ENCODE measurements at places on chromosomes 5 and 9.

GRCh38 chr9:107390778-107391177 lies 98.8 kb downstream of the KLF4 start:
- no peak for DNase-seq

DNA sequence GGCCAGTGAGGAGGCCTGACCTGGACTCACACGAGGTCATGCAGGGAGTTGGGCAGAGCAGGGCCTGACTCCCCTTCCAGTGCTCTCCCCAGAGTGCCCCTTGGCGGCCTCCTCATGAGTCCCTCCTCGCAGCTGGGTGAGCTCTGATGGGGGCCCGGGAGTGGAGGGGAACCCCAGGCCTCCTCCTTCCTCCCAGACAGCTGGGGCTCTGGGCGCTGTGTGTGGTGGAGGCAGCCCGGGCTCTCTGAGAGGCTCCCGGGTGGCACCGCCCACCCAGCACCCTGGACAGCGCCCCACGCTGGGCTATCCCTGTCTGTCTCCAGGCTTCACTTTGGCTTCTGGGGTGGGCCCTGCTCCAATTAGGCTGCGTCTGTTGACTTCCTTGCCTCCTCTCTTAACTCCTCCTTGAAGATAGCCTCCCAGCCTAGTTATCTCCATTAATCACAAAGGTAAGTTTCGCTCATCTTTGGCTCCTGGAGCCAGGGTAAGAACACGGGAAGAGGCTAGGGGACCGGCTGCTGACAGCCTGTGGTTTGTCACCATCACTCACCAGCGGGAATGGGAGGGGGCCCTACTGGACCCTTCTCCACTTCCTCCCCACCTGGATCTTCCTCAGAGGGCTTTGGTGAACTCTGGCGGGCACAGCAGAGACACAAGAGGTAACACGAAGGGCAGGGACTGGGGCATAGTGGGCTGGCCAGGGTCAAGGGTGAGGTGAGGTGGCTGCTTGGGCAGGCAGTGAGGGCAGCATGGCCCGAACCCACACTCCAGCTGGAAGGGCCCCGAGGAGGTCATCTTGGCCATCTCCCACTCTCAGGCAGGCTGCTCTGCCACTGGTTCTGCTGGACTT lies 13.1 kb downstream of the PSD2 start:
- DNase-seq: peak; percentile 26

DNA sequence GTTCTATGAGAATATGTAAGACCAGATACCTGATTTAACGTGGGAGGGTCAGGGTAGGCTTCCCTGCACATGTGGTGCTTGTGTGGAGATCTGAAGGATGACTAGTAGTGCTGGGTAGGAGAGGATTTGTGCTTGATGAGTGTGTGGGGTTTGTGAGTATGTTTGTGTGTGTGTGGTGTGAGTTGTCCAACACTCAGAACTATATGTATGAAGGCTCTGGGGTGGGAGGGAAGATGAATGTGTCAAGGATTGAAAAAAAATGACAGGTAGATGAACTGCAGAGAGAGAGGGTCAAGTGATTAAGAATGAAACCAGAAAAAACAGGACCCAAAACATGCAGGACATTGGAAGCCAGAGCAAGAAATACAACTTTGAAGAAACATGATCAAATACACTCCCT lies 154.6 kb upstream of the NR3C1 start:
- DNase-seq: no peak

- DNase-seq: no peak
Measured at GRCh38 chr5:9338796-9339195, 207.1 kb downstream of the SEMA5A start.

GRCh38 chr5:144947023-144947422 lies 776.4 kb downstream of the KCTD16 start:
- no peak for DNase-seq

DNA sequence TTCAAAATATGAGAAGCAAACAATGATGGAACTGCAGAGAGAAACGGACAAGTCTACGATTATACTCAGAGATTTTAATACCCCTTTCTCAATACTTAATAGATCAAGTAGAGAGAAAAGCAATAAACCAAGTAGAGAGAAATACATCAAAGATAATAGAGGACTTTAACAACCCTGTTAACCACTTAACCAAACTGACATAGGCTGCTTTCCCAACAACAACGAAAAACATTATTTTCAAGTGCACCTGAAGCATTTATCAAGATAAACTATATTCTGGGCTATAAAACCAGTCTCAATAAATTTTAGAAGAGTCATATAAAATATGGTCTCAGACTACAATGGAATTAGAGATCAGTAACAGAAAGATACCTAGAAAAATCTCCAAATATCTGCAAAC lies 67.4 kb downstream of the GNAQ start:
- DNase-seq: no peak

DNA sequence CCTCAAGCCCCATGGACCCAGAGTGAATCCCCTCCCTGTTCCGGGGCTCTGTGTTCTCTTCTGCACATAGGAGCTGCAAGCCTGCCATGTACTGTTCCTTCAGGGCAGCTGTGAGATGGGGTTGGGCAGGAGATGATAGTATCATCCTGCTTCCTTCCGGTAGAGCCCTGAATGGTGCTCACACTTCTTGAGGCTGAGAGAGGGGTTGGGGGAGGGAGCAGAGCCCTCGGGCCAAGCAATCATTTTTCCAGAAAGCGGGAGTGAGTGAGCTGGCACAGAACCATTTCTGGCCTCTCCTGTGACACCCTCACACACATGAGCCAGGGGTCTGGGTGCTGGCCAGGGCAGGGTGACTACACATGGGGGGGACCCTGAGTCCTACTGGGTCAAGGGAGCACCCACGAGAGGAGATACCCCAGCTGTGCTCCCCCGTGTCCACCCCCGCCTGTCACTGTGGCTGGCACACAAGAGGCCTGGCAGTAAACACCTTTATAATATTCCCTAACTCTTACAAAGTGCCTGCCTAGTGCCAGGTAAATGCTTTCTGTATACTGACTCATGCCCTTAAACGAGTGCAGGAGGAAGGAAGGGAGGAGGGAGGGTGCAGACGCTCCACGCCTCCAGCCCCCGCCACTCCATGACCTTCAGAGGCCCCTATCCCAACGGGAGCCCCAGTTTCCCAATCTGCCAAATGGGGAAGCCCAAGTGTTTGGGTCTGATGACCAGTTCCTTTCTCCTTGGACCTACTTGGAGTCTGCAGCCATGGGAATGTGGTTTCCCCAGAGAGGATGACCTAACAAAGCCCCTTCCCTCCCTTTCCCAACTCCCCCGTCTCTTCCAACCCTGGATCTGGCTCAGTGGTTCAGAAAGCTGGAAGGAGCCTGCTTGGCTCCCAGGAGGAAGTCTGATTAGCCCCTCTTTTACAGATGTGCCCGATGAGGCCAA lies 15.5 kb downstream of the AKNA start:
- DNase-seq: no peak

DNA sequence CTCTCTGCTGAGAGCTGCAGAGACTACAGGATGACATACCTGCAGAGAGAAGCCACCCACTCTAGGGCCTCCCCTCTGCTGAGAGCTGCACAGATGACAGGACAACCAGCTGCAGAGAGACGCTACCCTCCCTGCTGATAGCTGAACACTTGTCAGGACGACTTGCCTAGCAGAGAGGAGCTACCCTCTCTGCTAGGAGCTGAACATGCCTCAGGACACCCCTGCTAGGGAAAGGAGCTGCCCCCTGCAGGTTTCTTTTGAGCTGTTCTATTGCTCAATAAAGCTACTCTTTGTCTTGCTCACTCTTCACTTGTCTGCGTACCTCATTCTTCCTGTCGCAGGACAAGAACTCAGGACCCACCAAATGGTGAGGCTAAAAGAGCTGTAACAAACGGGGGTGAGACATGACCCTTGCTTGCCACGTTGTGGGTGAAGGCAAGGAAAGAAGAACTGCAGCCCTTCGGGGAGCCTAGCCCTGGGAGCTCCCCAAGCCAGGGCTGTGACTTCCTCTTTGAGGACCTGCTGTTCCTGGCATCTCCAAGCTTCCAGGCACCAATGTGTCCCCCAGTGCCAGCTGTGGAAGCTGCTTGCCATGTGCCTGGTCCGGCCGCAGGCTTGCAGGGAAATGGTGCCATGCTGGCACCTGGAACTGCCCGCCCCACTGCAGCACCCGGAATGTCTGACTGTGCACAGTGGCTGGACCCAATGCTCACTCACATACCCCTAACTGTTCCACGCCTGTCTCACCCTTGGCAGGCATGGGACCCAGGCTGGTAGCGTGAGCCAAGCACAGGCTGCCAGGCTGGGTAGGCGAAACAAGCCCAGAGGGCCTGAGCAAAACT lies 5.1 kb upstream of the TESK1 start:
- no peak for DNase-seq

- no peak for DNase-seq
Measured at GRCh38 chr9:38047301-38048251, 21.5 kb downstream of the SHB start.

- no peak for DNase-seq
Measured at GRCh38 chr5:143886096-143886495, 74.1 kb downstream of the HMHB1 start.

- DNase-seq: peak; percentile 69
Measured at GRCh38 chr5:72210888-72211678, 103.8 kb downstream of the MAP1B start.

DNA sequence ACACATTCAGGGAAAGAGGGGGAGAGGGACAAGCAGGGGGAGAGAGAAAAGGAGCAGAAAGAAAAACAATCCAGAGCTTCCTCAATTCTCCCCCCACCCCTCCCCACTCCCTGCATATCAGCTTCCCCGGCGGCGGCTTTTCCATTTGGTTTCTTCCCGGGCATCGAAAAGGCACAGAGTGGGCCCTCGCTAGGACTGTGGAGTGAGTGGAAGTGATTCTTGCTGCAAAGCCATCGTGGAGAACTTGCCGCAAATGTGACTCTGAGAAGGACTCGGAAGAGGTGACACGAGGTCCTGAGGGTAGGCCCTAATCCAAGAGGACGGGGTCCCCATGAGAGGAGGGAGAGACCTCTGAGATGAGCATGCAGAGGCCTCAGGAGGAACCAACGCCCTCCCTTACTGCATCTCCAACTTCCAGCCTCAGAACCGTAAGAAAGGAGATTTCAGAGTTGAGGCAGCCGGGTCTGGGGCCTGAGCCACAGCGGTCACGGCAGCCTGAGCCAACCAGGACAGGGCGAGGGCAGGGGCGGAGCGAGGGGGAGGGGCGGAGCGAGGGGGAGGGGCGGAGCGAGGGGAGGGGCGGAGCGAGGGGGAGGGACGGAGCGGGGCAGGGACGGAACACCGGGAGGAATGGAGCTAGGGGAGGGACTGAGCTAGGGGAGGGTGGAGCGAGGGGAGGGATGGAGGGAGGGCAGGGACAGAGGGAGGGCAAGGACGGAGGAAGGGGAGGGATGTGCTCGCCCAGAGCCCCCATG lies 21.2 kb upstream of the SARDH start:
- peak; percentile 51 for DNase-seq

DNA sequence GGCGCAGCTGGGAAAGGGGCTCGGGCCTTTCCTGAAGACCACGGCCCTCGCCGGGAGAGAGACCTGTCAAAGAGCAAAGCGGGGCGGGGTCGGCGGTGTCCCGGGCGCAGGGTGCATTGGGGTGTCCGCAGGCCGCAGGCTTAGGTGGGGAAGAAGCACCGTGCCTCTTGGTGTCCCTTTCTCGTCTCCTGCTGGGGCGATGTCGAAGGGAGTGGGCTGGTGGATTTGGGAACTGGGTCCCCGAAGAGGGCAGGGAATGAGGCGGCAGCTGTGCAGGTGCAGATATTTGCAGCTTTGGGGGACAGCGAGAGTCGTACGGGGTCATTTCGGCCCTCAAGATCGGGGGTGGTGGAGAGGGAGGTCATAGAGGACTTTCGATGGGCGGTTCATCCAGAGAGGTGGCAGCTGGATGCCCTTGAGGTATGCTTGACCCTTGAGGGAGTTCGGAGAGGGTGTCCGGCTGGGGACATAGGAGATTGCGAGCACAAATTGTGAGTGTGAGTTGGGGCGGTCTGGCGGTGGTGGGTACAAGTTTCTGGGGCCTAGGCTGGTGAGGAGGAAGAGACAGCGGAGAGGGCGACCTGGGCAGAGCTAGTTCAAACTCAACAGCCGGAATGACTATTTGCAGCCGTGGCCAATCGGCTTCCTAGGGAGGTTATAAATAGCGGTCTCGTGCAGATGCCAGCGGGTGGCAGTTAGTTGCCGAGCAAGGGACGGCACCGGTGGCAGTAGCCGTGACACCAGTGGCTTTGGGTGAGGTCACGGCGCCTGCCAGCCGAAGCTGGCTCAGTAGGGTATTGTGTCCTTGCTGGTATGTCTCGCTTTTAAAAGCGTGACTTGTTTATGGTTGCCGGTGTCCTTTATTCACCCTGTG lies 601 bp downstream of the NNT start:
- DNase-seq: peak; percentile 38

DNA sequence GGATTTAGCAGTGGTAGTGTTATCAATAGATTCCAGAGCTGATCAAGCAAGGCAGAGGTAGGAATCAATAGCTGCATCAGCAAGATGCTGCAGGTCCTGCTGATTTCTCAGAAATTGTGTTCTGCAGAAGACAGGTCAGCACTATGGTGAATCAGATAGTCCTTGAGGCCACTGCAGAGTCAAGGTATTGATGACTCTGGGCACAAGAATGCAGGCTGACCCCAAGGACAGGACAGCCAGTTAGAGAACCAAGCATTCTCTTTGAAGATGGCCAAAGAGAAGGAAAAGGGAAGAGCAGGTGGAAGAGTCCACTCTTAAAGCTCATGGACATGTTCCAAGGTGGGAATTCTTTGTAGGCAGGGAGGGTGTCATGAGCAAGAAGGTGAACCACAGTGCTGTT lies 28.0 kb downstream of the PRUNE2 start:
- DNase-seq: no peak

- DNase-seq: no peak
Measured at GRCh38 chr5:134493461-134494055, 31.9 kb upstream of the JADE2 start.

DNA sequence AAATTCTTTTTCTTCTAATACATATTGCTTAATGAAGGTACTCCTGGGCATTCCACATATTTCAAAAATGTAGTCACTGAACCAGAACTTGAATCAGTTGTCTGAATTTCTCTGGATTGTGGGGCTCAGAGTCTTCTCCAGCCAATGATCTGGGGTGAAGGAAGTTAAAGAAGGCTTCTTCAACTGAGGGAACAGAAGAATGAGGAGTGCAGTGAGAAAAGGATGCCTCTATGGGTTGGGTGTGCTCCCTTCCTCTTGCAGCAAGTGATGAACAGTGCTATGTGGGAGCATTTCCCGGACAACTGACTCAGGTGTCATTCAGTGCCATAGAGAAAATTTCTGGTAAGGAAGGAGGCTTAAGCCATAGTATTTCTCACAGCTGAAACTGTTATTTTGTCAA lies 7.9 kb downstream of the LNPEP start:
- DNase-seq: no peak

DNA sequence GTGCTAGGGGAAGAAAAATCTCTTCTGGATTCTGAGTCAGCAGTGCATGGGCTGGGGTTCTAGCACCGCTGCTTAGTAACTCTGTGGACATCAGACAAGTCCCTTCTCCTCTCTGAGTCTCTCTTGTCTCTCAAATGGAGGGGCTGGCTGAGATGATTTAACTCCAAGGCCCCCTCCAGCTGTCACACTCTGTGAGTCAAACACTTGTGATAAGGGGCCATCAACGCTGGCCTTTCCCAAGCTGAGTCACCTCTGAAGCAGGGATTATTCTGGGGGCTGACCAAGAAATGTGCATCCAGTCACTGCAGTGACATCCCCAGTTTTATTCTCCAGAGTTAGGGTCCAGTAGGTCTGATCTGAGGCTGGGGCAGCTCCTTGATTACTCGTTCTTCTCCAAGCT lies 110.4 kb upstream of the ZNF462 start:
- no peak for DNase-seq

All from ovary (tissue), 10 donors.